Stimulated activated CD4-positive, alpha-beta T cell treated with anti-CD3 and anti-CD28 coated beads, TNF-alpha, amount 100 ng/mL, for 24 hours (primary cell): ENCODE measurements at places on chromosomes 6 and 20.

DNA sequence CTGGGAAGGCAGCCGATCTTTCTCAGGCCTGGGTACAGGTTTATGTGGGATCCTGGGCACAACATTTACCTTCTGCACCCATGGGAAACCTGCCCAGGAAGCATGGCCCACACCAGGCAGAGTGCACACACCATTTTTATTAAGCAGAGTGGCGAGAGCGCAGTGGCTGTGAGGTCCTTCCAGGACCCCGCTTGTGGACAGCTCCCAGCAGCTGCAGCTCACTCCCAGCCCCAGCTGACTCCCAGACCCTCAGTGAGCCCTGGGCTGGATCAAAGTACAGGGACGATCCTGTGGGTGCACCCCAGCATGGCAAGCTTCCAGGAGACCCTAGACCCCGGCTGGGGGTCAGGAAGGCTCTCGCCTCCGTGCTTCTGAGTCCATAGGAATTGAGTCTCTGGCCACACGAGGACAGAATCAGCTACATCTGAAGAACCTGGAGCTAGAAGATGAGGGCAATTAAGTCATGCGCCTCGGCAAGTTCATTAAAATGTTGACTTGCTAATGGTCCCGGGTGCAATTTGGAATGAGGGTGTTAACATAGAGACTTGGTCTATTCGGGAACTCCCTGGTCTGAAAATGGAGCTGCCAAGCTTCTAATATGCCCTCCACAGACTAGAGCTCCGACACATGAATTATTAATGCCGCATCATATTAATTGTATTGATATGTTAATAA, 65.4 kb upstream of the SLCO4A1 start:
- DNase-seq = no peak

DNA sequence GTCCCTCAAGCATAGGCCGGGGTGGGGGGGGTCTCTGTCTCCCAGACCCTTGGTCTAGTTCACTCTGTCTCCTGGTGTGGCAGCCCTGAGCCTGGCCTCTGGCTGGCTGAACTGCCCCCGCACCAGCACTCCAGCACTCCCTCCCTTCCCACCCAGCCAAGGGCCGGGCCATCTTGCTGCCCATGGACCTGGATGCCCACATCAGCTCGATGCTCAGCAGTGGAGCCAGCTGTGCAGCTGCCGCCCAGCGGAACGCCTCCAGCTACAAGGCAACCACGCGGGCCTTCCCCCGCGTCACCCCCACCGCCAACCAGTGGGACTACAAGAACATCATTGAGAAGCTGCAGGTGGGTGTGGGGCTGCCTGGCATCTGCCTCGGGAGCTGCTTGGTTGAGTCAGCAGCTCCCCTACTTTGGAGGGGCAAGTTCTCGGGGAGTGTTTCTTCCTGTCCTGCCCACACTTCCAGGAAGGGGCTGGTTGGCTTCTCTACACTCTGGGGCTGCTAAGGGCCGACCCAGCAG, 28.4 kb downstream of the UQCC2 start:
- peak; percentile 51 for DNase-seq

GRCh38 chr6:107870381-107870780, 46.3 kb upstream of the SCML4 start:
- no peak for DNase-seq

DNA sequence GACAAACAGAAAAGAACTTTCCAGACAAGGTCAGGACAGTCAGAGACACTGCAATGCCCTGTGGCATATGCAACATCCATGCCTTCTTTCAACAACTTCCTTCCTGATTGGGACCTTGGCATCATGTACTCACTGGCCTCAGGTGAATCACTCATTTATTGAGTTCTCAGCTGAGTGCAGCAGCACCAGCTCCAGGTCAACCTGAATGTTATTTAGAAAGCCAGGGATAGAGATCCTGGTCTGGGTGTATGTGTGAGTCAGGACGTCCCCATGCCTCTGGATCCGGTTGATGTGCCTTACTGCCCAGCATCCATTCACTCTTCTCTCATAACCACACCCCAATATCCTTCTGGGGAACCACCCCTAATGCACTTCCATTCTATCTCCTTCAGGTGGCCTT, 54.4 kb downstream of the SNRNP48 start:
- DNase-seq = no peak

DNA sequence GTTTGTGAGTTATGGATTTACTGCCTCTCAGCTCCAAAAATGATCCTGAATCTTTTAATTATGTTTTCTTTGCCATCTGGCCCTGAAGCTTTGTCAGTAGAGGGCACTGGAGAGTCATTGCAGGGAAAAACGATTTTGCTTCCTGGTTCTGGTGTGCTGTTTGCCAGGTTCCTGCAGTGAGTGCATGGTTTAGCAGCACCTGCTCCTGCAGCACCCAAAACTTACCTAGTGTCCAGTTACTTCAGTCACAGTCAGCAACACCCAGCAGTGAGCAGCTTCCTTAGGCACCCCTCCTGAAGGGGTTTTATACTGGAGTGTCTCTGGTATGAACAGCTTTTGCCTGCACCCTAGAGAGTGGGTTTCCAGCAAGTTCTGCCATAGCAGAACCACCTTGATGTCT, 6.0 kb upstream of the TRIM26 start:
- DNase-seq = peak; percentile 15

DNA sequence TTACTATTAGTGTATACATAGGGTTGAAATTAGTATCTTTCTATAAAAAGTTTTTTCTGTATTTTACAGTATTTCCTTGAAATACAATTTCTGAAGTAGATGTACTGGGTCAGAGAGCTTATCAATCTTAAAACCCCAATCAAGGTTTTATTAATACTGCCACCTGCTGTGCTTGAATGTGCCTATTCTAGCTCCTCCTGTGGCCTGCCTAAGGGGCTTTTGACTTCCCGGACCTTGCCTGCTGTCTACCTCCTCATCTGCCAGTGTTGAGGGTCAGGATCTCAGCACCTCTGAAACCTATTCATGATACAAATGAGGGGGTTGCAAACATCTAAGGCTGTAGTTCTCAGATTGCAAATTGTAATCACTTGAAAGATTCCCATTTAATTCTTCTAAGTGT, 9.2 kb downstream of the PACRG start:
- no peak for DNase-seq

- peak; percentile 37 for DNase-seq
These were observed 219.3 kb downstream of the ARHGAP18 start for GRCh38 chr6:129490521-129491255.

DNA sequence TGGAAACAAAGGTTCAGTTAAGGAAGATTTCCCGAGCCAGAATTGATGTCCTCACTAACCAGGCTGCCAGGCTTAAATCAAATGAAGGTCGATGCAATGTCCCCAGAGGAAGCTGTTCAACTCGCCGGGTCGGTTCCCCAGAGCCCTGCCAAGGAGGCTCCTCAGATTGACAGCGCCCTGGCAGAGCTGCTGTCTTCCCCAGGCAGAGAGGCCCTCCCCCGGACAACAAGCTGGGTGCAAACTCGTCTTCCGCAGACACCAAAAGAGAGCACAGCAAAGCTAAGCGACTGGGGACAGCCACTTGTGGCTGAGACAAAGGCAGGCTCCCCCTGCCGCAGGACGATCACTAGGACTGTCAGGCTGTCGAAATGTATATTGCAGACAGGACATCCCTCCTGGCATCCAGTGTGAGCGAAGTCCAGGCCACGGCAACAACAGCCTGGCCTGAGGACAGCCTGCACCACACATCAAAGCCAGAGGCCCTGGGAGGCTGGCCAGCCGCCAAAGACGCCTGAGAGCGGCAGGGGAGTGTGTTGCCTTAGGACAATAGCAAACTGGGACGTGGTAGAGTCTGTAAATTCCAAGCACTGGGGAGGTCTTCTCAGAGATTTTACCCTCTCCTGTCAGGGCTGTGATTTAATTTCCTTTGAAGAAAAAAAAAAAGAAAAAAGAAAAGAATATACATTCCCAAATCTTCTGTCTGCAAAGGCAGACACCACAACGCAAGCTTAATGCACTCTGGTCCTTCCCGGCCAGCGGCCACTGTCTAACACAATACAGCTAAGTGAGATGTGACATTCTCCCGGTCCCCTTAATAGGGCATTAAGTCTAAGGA, 99.1 kb downstream of the HIVEP2 start:
- no peak for DNase-seq

GRCh38 chr6:192313-192664, 100.0 kb upstream of the DUSP22 start:
- DNase-seq = no peak

- no peak for DNase-seq
These were observed 20.1 kb downstream of the JAG1 start for GRCh38 chr20:10653599-10654249.

DNA sequence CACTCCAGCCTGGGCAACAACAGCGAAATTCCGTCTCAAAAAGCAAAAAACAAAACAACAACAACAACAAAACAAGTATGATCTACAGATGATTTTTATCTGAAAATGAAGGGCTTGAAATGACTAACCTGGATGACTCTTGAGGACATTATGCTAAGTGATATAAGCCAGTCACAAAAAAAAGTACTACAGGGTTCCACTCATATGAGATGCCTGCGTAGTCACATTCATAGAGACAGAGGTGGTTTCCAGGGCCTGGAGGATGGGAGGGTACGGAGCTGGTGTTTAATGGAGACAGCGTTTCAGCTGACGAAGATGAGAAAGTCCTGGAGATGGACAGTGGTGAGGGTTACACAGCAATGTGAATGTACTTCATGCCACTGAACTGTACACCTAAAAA, 8.3 kb upstream of the INSM1 start:
- DNase-seq = no peak

DNA sequence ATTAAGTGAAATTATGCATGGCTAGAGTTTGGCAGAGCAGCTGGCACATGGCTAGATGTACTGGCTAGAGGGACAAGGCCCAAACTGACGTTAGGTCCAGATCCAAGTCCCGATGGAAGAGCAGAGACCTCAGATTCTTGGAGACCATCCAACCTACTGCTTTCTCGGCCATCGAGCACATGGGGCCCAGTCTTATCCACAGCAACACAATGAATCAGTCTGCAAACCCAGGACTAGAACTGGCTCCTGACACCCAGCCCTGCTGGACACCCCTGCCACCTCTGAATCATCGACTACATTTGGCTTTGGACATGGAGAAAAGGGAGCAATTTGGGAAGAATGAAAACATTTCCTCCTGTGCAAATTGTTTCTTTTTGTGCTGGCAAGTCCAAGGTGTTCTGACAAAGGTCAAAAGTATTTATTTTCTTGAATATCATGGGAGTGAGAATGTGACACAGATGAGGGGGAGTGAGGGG, 23.9 kb upstream of the YWHAB start:
- DNase-seq = no peak

GRCh38 chr6:37794825-37795224, 24.7 kb upstream of the ZFAND3 start:
- no peak for DNase-seq

DNA sequence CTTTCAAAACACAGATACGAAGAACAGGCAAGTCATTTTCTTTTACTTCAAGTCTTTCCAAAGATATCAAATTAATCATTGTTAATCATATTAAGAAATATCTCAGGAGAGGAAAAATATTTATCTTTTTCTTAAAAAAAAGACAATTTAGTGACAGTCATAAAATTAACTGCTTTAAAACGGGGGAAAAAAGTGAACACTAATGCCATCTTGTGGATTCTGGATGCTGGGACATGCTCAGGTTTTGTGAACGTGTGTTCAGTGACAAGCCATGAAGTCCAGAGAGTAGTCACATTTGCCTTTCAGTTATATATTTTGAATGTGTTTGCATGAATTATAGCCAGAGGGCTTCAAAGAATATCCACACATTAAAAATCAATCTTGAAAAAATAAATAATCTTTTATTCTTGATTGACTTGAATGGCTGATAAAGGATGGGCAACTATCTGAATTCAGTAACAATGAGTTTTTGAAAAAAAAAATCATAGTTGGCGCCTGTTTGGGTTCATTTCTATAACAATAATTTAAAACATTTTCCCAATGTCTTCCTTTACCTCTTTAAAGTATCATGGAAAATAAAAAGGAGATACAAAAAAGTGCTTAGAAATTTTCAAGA, 74.7 kb upstream of the NOX3 start:
- no peak for DNase-seq

- DNase-seq = no peak
These were observed 70.8 kb downstream of the IPCEF1 start for GRCh38 chr6:154285826-154286225.

DNA sequence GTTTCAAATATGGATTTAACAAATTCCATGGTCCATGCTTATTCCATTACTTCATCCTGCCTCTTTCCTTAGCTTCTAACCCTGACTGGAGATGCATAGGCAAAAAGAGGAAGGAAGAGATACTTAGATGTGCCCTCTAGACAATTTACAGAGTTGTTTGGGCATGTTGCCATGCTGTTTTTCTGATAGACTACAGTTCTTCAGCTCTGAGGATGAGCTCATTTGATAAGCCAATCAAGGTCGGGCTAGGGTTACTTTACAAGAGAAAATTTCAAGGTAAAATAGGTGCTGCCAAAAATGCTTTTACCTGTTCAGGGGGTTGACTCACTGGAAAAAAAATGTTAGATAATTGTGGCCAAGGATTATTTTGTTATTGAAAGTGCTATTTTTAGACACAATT, 5.9 kb downstream of the HCRTR2 start:
- no peak for DNase-seq

DNA sequence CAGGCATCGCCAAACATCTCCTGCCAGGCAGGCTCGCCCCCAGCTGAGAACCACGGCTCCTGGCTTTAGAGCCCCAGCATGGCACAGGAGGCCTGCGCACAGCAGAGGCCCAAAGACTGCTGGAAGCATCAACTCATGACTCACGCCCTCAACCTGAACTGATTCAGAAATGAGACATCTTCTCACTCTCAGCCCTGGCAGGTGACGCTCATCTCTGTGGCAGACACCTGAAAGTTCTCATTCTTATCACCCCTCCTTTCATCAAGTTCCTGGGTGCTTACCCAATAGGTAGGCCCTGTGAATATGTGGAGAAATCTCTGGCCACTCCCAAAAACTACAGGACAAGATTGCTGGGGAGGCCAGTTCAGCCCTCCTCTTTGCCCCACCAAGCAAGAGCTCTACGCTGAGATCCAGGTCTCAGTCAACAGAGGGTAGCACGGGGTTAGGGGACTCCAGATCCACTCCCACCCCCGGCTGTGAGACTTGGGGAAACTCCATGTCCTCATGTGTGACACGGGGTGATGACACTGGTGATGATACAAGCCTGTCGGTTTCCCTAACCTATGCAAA, 11.3 kb downstream of the NFATC2 start:
- peak; percentile 76 for DNase-seq

- DNase-seq = no peak
These were observed 115.2 kb upstream of the NXT1 start for GRCh38 chr20:23235173-23236027.

- DNase-seq = no peak
These were observed 164.8 kb upstream of the DTNBP1 start for GRCh38 chr6:15827496-15828255.

DNA sequence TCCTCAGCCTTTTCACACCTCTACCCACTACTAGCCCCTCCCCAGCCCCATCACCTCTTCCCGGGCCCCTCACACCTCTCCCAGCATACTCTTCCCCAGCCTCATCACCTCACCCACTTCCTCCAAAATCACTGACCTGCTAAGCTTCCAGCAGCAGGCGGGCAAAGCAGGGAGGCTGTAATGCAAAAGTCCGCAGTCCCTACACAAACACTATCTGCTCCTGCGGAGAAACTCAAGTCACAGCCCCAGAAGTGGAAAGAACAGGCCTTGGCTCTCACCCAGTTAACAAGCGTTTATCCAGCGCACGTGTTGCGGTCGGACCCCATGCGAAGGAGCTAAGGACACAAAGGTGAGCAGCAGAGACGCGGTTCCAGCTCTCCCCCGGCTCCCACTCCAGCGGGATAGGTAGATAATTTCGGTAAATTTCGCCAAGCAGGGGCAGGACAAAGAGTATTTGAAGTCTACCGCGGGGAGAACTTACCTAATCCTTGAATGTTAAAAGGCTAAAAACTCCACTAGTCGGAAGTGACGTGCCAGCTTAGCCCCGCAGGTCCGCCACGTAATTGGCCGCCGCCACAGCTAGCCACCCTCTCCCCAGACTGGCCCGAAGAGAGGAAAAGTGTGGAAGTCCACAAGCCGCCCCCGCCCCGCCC, 728 bp upstream of the TRIM39 start:
- DNase-seq = peak; percentile 65
